MCF 10A (cell line): ENCODE measurements at places on chromosomes 2 and 18. TPM values are rescaled to one million over a fixed set of nuclear protein-coding genes. Genes with fewer than 3 reads are reported as not detected.

ERFE gene
- 14.5 and 18.1 TPM in 2 replicates for total RNA-seq

GRCh38 chr2:237475704-237476141 is 11.3 kb upstream of the MLPH start:
- H3K36me3 ChIP-seq: no peaks in the 10 kb centered on the region
- peak overlapping the region; percentile 79 for H3K4me3 ChIP-seq
- no peak overlapping the region for H3K27ac ChIP-seq
- peak; percentile 60 for DNase-seq
- no peaks in the 10 kb centered on the region for H3K27me3 ChIP-seq

- no peaks in the 10 kb centered on the region for H3K36me3 ChIP-seq
- H3K4me3 ChIP-seq: no peak overlapping the region
These were observed 45.3 kb downstream of the CD28 start for GRCh38 chr2:203751685-203752271.

UNC50 gene
- total RNA-seq: 36.9 and 56.4 TPM in 2 replicates

DNA sequence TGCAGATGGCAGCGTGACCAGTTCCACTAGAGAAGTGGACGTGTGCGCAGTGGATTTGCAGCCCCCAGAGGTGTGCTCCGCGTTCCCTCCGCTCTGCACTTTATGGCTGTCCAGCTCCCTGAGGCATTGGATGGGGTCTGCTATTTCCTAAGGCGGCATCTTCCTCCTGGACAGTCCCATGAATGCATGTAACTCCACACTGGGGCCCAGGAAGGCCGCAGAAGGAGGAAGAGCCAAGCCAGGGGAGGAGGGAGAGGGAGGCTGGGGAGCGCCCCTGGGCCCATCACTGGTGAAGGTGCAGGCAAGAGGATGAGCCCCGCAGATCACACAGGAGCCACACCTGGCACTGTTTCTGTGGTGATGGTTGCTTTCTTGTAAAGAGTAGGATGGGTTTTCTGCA is 99.1 kb downstream of the PTGR3 start:
- H3K4me1 ChIP-seq: no peaks in the 10 kb centered on the region
- H3K36me3 ChIP-seq: no peaks in the 10 kb centered on the region
- no peak overlapping the region for H3K27ac ChIP-seq
- no peaks in the 10 kb centered on the region for H3K27me3 ChIP-seq
- no peak for DNase-seq

DNA sequence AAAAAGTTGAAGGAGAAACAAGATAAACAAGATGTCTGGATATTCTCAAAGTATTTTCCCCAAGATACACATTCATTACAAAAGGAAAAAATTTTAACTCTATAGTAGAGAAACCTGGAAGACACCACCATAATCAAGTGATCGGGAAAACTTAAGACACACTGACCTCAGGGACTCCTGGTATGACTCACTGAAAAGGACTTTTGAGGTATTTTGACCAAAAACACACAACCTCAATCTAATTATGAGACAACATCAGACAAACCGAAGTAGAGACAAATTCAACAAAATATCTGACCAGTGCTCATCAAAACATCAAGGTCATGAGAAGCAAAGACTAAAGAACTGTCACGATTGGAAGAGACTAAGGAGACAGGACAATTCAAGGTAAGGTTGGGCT is 34.7 kb downstream of the LPIN2 start:
- H3K4me3 ChIP-seq: peak overlapping the region; percentile 23
- H3K27me3 ChIP-seq: no peaks in the 10 kb centered on the region
- peak overlapping the region; percentile 92 for H3K27ac ChIP-seq
- H3K4me1 ChIP-seq: peaks cover 33% of the 10 kb centered on the region
- H3K36me3 ChIP-seq: peaks cover 9% of the 10 kb centered on the region

C2orf42 gene
- 17.6 and 28.5 TPM in 2 replicates for total RNA-seq

DNA sequence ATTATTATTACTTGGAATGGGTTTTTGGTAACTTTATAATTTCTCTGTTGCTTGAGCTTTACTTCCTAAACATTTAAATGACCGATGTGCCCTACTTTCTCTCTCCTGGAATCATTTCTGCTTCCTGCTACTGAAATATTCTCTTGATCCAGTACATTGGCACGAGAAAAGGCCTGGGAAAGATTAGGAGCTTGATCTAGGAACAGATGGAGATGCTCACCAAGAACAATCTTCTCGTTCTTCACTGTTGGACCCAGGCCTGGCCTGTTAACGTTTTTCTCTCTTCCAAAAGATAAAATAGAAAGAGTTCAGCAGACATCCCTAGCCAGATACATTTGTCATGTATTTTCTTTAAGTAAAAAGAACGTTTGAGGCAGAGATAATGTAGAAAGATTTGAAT is 1356.8 kb upstream of the CRIM1 start:
- no peak overlapping the region for H3K27ac ChIP-seq
- H3K36me3 ChIP-seq: no peaks in the 10 kb centered on the region
- DNase-seq: no peak
- H3K4me1 ChIP-seq: no peaks in the 10 kb centered on the region
